Iris pigment epithelial cell (primary cell): ENCODE measurements at places on chromosomes 3 and 15.
A peak's percentile ranks its signal among the peaks of the same experiment; 100 is the strongest.

GRCh38 chr15:88482263-88482662 lies 14.8 kb downstream of the MRPS11 start:
- no peak for DNase-seq

GRCh38 chr3:33271324-33271723 lies 5.9 kb upstream of the FBXL2 start:
- DNase-seq: no peak

DNA sequence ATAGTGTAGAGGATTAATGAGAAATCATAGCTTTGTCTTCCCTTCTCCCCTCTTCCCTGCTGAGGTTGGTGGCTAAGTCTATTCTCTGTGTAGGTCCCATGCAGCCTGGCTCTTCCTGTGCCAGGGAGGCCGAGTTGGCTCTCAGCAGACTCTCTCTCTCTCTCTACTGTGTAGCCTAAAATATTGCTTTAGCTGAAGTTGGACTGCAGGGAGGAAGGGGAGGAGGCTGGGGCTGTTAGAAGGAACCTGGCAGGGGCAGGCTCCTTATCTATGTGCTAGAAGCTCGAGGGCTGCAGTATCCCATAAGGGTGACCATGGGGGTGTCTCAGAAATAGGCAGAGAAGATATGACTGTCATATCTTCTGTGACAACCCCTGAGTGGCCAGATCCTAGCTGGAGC lies 160.8 kb downstream of the EPHB1 start:
- no peak for DNase-seq

GRCh38 chr3:101065962-101066361 lies 72.7 kb upstream of the ABI3BP start:
- peak; percentile 97 for DNase-seq

DNA sequence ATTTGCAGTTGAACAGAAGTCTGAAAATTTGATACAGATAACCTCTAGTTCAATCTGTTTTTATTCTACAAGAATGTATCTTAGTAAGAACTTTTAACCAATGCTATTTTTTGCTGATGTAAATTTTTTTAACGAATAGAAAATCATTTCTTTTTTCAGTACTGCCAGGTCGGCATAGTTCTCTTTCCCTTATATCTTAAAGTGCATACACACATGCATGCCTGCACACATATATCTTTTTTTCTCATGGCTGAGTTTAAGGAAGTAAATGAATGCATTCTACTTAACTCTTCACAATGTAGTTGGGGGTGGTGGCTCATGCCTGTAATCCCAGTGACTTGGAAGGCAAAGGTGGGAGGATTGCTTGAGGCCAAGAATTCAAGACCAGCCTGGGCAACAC lies 48.4 kb downstream of the BLM start:
- DNase-seq: no peak

GRCh38 chr3:48034000-48034516 lies 17.8 kb upstream of the MAP4 start:
- peak; percentile 88 for DNase-seq

DNA sequence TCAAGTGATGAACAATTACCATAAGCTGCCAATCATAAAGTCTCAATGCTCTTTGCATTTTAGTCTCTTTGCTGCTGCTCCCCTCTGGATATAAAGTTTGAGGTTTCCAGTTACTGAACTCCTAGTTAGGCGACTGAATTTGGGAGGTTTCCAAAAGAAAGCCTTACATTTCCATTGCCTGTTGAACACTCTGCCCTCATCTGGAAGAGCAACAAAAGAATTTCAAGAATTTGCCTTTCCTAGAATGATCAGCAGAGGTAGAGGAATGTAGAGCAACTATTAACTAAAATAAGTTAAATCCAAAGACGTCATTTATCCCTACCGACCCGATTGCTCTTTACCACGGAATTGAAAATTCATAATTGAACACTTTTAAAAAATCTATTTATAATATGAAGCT lies 53.4 kb upstream of the PRICKLE2 start:
- peak; percentile 45 for DNase-seq

DNA sequence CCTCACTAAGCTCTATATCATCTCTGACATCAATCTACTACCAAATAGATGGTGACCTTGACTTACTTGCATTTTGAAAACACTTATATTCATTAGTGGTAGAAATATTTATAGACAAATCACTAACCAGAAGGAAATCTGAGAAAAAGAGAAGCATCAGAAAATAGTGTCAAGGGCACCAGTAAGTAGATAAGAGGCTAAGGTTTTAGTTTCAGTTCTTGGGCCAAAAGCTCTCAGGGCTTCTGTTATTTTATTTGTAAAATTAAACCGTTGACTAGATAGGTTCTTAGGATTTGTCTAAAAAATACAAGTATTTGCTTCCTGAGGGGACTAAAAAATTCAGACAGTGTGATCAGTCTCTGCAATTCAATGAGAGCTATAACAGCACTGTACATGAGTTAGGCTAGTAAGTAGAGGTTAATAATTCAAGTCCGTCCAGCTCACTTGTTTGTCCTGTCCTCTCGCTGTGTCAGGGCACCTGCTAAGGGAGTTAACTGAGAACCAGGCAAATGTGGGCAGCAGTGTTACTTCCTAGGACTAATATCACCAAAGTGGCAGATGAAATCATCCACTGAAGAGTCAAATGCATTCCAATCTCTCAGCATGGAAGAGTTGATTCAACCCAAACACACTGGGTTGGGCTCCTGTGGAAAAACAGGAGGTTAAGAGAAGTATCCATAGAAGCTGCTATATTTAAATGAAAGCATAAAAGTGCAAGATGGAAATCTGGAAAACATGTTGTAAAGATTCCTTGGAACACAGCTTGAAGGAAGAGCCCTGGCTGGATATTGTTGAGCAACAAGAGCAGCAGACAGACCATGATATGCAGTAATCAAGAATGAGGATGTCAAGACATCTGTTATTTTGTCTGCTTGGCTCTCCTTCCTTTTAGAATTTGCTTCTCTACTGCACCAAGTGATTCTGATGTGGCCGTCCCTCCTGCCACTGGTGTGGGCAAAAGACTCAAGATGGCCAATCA lies 134.9 kb upstream of the ZBTB20 start:
- no peak for DNase-seq
